Fibroblast of upper back skin (primary cell): ENCODE measurements at places on chromosomes 5 and 9.
A peak's percentile ranks its signal among the peaks of the same experiment; 100 is the strongest.

GRCh38 chr5:170745481-170746071 is 37.9 kb upstream of the GABRP start:
- no peak for DNase-seq

DNA sequence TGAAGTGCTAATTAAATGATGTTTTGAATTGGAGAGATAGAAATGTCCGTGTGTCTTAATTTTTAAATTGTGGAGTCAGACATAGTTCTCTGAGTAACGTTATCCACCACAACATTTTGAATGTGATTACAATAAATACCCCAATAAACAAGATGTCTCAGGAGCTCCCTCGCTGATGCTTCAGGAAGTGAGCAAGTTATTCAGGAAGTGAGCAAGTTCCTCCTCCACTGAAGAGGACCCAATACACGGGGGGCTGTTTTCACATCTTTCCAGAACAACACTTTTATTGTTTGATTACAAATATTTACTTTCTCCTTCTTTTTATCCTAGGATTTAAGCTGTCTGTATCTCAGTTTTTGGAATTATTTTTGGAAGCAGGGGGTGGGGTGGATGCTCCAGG is 363.8 kb downstream of the LRRC70 start:
- DNase-seq: no peak

GRCh38 chr5:132020568-132021339 is 9.3 kb upstream of the ACSL6 start:
- no peak for DNase-seq

GRCh38 chr5:169229342-169229892 is 71.5 kb downstream of the SLIT3 start:
- peak; percentile 84 for DNase-seq

DNA sequence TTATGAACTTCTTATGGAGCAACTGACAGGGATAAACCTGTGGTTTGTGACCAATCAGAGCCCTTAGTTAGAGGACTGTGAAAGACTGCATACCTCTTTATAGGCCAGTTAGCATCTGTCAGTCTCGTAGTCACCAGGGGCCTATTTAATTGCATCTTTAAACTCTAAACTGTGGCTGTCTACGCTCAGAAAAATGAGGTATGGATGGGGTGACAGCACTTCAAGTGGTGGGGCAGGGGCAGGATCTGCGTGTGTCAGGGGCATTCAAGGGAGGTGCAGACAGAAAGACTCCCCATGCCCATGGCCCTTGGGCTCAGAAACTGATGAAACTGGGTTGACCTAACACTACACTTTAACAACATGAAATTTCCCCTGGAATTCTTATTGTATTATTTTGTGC is 132.6 kb upstream of the TBCA start:
- DNase-seq: no peak

GRCh38 chr5:1493941-1494340 is 29.8 kb downstream of the LPCAT1 start:
- no peak for DNase-seq

DNA sequence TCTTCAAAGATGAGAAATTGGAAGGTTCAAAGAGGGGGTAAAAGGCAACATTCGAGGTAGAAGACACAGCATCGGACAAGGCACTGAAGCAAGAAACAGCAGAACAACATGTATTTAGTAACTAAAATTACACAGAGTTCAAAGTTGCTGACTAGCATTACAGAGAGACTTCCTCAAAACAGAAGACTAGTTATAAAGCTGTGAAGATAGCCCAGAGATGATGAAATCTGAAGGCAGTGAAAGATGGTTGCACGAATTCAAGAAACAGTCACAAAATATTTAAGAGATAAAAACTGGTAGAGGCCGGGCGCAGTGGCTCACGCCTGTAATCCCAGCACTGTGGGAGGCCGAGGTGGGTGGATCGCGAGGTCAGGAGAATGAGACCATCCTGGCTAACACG is 16.3 kb downstream of the MAPKAP1 start:
- no peak for DNase-seq

DNA sequence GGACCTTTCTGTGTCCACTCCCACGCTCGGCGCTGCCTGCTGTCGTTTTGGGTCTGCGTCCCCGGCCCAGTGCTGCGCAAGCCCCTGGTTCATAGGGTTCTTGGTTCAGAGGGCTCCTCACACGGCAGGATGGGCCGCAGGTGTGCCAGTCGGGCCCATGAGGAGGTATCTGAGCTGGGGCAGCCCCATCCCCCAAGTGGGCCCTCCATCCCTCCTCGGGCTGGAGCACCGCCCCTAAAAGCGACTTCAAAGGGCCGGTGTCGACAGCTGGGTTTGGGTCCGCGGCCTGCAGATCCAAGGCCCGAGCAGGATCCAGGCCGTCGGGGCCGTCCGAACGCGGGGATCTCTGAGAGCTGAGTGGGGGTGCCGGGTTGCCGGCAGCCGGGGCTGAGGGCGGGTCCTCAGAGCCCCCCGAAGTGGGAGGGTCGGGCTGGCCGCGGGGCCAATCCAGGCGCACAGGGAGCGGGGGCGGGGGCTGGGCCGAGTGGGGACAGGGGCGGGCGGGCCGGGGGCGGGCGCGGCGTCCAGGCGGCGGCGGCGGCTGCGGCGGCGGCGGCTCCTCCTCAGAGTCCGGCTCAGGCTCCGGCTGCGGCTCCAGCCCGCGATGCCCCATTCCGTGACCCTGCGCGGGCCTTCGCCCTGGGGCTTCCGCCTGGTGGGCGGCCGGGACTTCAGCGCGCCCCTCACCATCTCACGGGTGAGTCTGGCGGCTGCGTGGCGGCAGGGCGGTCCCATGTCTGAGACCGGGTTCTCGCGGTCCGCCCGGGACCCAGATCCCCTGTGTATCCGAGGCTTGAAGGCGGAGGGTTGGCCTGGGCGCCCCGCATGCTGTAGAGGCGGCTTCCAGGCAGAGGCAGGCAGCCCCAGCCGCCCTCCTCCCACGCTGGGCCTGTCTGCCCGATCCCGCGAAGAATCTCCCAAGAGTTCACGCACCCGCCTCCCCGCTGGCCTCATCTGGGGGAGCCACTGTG is at the start of gene PDLIM4:
PDLIM4 (plus strand) TSS at position 566 of the 971 bp plus-strand sequence; CDS start at position 605, 39 bp downstream.
- peak; percentile 61 for DNase-seq

DNA sequence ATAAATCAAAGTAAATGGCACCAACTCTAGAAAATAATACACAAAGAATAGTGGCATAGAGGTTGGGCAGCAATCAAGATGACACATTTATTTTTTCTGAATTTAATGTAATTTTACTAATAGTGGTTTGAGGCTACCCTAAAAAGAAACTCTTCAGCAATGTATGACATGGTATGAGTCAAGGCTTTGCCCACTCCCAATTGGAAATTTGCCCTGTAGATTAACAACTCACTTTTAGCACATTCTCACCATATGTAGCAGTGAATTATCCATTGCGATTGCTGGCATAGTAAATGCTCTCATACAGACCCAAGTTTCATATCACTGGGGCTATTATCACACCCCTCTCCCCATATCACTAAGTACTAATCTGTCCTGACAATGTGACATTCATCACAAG is 832.1 kb upstream of the ZNF608 start:
- DNase-seq: peak; percentile 51

GRCh38 chr9:31394015-31394473 is 990.4 kb upstream of the ACO1 start:
- no peak for DNase-seq

GRCh38 chr9:131012023-131012334 is 3.0 kb downstream of the LAMC3 start:
- no peak for DNase-seq
